Stimulated activated CD4-positive, alpha-beta T cell treated with anti-CD3 and anti-CD28 coated beads, TNF-alpha, amount 100 ng/mL, for 1 hour (primary cell): ENCODE measurements at places on chromosomes 12 and 14.

DNA sequence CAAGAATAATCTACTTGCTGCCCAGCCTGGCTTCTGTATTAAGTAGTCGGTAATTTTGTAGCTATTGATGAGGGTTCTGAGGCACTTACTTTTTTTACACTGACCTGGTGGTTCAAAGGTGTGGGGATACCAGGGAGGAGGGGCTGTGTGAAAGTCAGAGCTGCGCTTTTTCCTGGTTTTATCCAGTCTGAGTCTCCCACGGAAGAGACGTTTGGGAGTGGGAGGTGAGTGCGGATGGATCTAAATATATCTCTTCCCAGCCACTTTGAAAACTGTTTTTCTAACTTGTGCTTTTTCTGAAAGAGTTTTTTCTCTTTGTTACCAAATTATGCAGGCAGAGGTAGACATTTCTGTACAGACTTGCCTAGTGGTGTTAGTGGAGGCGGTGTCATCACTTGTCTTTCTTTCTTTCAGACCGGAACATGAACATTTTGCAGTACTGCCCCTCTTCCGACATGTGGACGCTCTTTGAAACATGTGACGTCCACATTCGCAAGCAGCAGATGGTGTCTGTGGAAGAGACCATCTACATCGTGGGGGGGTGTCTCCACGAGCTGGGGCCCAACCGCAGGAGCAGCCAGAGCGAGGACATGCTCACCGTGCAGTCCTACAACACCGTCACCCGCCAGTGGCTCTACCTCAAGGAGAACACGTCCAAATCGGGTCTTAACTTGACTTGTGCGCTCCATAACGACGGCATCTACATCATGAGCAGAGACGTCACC lies 17.4 kb upstream of the MANSC4 start:
- DNase-seq = no peak

DNA sequence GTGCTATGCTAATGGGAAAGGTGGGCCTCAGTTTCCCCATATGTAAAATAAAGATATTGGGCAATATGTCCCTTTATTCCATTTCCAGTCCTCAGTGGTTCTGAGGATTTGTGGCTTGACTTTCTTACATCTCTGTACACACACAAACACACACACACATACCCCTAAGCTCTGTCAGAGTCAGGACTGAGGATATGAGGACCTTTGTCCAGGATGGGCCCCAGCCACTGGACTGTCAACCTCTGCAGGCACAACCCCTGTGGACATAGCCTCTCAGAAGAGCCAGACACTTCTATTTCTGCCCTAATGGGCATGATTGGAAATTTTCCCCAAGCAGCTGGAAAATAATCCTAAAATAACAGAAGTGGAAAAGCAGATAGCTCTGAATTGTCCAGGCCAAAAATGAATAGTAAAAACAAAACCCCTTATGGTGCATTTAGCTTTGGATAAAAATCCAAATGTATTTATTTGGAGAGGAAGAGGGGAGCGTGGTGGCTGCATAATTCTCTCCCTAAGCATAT lies 50.2 kb downstream of the RIN3 start:
- no peak for DNase-seq

DNA sequence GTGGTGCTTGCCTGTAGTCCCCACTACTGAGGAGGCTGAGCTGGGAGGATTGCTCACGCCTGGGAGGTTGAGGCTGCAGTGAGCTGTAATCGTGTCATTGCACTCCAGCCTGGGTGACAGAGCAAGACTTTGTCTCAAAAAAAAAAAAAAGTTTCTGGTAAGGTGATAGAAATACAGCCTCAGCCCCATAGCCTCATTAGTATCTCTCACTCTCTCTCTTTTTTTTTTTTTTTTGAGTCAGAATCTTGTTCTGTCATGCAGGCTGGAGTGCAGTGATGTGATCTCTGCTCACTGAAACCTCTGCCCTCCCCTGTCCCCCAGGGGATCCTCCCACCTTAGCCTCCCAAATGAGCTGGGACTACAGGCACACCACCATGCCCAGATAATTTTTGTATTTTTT lies 19.2 kb downstream of the MTHFD1 start:
- DNase-seq = no peak

DNA sequence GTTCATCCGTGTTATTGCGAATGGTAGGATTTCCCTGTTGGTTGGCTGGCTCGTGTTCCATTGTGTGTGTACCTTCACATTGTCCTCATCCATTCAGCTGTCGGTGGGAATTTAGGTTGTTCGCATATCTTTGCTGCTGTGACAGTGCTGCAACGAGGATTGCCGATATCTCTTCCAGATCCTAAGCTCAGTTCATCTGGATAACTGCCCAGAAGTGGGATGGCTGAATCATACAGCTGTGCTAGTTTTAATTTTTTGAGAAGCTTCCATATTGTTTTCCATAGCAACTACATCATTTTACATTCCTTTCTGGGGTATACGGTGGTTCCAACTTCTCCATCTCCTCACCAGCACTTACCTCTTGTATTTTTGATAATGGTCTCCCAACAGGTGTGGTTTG lies 292.8 kb upstream of the SFSWAP start:
- DNase-seq = no peak

GRCh38 chr12:4284306-4284705 lies 10.7 kb downstream of the CCND2 start:
- no peak for DNase-seq

DNA sequence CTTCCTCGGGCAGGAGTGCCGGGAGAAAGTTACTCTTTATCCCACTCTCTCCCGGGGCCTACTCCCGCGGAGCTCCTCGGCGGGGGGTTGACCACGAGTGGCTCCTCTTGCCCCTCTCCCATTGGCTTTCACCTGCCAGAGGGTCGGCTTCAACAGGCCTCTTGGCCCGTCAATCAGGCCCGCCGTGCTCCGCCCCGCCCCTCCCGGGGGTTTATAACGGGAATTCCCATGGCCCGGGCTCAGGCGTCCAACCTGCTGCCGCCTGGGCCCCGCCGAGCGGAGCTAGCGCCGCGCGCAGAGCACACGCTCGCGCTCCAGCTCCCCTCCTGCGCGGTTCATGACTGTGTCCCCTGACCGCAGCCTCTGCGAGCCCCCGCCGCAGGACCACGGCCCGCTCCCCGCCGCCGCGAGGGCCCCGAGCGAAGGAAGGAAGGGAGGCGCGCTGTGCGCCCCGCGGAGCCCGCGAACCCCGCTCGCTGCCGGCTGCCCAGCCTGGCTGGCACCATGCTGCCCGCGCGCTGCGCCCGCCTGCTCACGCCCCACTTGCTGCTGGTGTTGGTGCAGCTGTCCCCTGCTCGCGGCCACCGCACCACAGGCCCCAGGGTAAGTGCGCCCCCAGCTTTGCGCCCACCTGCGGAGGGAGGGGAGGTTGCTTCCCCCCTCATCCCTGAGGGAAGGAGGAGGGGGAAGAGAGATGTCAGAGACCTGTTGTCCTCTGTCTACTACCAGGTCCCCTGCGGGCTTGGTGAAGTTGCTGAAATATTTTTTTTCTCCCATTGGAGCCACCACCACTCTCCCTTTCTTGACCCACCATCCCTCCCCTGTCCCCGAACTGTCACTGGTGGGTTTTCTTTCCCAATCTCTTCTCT lies at the start of gene SMOC1:
SMOC1 (plus strand) TSS at position 242 of the 869 bp plus-strand sequence; CDS start at position 505, 263 bp downstream.
- no peak for DNase-seq

DNA sequence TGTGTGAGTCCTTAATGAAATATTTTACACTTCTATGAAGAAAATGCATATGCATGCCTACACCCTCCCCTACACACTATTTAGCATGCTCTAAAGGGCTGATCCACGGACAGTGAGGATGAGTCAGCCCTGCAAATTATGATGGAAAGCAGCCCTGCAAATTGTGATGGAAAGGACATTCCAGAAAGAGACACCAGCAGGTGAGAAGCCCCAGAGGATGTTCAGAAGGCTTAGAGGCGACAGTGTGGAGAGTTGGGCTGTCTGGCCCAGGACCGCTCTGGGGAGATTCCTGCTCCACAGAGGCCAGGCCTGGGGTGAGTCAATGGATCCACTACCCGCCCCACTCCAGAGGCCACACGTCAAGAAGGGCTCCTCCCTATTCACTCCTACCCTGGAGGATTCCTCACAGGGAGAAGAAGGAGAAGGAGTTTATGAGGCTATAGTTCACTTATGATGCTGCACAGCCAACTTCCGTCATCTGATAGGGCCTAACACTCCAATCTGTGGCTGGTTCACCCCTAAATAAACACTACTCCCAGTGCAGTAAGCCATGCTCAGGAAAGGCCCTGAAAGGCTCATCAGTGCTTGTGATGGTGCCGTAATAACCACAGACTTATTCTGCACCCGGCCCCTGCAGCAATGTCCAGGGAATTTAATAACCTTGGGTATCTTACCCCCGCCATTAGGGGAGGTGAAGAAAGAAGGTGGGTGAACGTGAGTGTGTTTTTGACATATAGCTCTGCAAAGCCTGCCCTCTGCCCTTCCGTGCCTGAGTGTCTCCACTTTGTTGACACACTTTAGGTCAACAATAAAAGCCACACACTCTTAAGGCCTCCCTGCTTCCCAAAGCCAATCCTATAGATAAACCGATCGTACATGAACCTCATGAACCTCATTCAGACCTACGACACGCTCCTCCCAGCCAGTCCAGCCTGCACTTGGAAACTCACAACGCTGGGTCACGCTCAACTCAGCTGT lies 46.4 kb downstream of the CLMN start:
- no peak for DNase-seq

DNA sequence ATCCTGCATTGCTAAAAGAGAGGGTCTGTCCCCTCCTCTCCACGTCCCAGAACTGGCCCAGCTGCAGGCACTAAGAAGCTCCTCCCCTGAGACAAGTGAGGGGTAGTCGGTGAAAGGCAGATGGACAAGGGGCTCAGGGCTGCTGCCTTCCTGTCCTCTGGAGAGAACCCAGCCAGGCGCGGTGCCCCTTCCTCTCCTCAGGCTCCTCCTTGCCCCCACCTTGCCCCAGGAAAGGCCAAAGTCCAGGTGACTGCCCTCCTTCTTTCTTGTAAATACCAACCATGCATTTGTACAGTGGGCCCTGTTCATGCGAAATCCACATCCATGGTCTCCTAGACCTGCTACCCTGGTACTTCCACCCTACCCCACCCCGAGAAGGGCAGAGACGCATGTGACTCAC lies 9.7 kb downstream of the PPP1R1A start:
- no peak for DNase-seq

DNA sequence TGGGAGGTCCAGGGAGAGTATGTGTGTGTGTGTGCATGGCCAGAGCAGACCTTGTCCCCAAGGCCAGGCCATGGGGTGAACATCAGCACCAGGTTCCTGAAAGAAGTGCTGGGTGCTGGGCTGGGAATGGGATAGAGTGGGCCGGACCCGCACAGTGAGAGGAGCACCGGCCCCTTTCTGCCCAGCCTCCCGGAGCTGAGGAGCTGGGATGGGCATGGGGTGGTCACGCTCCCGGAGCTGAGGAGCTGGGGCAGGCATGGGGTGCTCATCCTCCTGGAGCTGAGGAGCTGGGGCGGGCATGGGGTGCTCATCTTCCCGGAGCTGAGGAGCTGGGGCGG lies 83.3 kb downstream of the B4GALNT3 start:
- no peak for DNase-seq

- DNase-seq = no peak
Measured at GRCh38 chr12:58296863-58297262, 355.5 kb downstream of the ATP23 start.

GRCh38 chr12:11023387-11023786 lies 967 bp upstream of the TAS2R19 start:
- DNase-seq = no peak

DNA sequence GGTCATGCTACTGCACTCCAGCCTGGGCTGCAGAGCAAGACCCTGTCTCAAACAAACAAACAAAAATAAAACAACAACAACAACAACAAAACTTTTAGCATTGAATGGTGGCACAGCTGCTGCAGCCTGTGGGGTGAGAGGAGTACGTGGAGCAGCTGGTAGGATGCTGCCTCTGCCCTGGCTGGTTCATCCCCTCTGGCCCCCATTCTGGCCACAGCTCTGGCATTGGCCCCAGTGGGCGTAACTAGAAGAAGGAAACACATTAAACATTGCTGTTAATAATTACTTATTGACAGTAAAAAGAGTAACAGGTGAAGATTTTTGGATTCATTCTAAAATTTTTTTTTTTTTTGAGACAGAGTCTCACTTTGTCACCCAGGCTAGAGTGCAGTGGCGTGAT lies 28.8 kb upstream of the C2CD5 start:
- no peak for DNase-seq

- DNase-seq = no peak
Measured at GRCh38 chr12:23356440-23356839, 593.0 kb downstream of the SOX5 start.

DNA sequence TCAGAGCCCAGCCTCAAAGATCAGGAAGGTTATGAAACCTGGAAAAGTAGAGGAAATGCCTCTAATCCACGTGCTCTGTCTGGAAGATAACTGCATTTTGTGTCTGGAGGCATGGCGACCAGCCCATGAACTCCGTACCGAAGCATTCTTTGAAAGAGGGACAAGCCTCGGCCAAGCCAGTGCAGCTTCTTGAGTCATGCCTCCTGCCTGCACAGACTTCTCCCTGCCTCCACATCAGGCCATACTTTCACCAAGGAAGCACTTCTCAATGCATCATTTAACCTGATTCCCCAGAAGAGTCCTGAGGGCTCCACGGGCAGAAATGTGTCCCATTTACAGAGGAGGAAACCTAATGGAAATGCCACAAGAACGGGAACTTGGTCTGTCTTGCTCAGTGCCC lies 3.4 kb downstream of the ACTN1 start:
- no peak for DNase-seq

DNA sequence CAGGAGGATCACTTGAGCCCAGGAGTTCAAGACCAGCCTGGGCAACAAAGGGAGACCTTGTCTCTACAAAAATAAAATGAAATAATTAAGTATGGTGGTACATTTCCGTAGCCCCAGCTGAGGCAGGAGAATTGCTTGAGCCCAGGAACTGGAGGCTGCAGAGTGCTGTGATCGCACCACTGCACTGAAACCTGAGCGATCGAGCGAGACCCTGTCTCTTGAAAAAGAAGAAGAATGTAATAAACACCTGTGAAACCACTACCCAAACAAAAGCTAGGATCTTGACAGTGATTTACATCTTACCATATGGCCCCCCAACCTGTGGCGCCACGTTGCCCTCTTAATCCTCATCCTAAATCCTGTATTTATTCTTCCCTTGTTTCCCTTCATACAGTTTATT lies 5.7 kb upstream of the DTX1 start:
- DNase-seq = no peak

- DNase-seq = no peak
Measured at GRCh38 chr14:49607583-49607982, 8.8 kb downstream of the LRR1 start.

DNA sequence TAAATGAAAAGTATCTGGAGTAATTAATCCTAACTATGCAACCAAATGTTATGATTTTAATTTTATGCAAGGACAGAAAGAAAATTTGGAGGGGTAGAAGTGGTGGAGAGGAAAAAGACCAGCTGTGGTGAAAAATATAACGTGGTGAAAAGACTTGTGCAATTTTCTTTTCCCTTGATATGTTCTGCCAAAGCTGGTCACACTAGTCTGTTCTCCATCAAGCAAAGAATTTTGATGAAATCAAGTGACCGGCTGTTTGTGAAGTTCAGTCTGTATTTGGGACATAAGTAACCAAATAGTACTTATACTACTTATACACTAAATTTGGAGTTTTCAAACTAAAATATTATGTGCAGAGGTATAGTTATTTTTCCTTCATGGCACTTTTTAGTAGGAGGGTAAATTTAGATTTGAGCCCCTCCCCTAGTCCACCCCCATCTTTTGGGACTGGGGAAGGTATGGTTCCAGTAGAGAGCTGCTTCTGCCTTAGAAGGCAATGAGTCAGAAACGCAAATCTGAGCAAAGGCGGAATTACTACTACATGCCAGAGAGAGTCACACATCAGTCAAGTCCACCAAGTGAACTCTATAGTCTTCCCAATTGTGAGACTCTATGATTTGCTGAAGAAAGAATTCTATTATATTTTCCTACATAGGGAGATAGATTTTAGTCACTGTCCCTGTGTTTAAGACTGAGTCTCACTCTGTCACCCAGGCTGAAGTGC lies 229.7 kb downstream of the SLC25A21 start:
- no peak for DNase-seq
